ENCODE measurements at places on chromosomes 4 and X.

GRCh38 chrX:133741303-133741702 is 244.1 kb downstream of the GPC3 start:
- DNase-seq, result no peak

DNA sequence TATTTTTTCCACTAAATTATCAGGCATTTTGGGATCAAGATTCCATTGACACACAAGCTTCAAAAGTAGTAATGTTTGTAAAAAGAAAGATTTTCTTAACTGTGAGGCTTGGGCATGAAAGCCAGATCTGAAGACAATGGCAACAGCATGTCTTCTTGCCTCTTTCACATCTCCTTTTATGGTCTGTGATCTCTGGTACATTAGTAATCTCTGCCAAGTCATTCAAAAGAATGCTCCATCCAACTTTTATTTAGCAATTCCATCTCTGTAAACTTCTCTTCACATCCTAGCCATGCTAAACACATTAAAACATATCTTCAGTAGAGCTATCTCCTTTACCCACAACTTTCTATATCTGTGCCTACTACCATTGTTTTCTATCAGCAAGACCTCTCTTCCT is 465.4 kb downstream of the FAT4 start:
- peak; percentile 53 for DNase-seq

DNA sequence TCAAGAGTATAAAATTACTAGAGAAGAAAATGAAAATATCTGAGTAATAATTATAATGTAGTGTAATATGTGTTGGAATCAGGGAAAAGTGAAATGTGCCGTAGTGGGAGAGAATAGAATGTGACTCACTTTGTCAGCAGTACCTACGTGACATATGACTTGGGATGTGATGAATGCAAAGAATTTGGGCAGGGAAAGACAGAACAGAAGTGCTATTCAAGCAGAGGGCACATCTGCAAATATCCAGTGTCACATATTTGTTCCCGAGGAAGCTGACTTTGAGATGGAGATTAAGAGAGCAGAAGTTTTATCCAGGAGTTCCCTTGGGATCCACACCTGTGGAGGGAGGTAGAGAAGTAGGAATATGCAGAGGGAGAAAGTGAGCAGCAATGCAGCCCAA is 69.3 kb upstream of the HS3ST1 start:
- DNase-seq, result no peak

GRCh38 chr4:142142366-142143054 is 506.1 kb downstream of the IL15 start:
- no peak for DNase-seq

DNA sequence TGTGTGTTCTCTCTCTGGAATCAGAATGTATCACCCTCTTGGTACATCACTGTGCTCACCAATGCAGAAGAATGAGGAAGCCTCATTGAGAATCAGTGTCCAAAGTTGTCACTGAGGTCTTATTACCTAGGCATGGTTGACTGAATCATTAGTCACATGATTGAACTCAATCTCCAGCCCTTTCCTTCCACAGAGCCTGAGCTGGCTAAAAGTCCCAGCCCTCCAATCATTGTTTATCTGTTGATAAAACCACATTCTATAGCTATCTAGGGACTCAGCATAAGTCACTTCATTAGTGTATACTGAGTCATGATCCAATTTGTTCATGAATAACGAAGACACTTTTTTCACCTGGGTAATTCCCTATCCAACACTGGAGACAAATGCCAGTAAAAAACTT is 396.8 kb downstream of the TRAM1L1 start:
- DNase-seq, result no peak

DNA sequence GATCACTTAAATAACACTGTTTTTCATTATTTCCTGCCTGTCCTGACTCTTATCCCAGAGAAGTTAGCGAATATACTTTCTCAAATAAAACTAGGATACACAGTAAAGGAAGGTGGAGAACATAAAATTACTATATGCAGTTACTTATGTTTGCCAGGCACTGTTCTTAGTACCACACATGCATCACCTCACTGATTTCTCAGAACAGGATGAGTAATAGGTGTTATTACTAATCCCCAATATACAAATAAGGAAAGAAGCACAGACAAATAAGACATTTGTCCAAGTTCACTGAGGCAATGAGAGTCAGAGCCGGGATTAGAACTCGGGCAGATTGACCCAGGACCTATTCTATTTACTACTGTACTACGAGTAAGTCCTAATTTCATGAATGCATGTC is 91.7 kb downstream of the CORIN start:
- DNase-seq, result no peak

GRCh38 chrX:10102046-10102704 is 54.6 kb upstream of the CLCN4 start:
- no peak for DNase-seq

GRCh38 chrX:45208121-45208856 is 7.6 kb upstream of the DIPK2B start:
- DNase-seq, result no peak

GRCh38 chr4:3530051-3530450 is 2.2 kb downstream of the LRPAP1 start:
- no peak for DNase-seq

GRCh38 chr4:180950377-180950776 is 1292.8 kb upstream of the TENM3 start:
- peak; percentile 9 for DNase-seq

DNA sequence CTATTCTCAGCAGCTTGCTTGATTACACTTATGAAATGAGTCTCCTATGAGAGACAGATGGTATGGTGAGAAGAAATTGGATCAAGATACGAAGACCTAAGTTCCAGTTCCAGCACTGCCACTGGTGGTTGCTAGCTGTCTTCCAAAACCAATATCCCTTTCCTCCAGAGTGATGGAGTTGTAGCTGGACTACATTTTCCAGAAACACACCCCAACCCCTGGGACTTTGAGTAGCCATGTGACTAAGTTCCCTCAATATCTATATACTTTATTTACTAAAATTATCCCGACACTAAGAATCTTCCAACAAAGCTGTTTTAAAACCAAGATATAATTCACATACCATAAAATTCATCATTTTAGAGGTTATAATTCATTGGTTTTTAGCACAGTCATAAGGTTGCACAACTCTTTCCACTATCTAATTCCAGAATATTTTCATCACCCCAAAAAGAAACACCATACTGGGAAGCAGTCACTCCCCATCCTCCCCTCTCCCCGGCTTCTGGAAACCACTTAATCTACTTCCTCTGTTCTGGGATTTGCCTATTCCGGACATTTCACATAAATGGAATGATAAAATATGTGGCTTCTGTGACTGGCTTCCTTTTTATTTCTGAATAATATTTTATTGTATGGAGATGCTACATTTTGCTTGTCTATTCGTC is 118.0 kb downstream of the MANBA start:
- peak; percentile 59 for DNase-seq

DNA sequence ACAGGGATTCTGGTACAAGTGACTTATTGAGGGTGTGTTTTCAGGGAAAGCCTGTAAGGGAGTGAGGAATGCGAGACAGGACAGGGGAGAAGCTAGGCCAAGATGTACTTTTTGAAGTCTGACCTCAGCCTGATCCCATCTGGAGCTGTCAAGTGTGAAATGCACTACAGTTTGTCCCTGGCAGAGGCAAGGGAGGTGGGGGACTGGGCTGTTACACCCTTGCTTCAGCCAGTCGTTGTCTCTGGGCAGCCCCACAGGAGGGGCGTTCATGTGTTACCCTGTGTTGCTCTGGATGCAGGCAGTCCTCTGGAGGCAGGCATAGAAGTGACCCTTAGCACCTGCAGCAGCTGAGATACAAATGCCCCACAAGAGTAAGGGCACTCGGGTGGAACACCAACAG is 25.8 kb downstream of the PPEF1 start:
- no peak for DNase-seq

- DNase-seq, result peak; percentile 44
Measured at GRCh38 chr4:140686796-140687195, 69.4 kb downstream of the TBC1D9 start.

- DNase-seq, result no peak
Measured at GRCh38 chr4:29276150-29276549, 1444.0 kb upstream of the PCDH7 start.

- peak; percentile 67 for DNase-seq
Measured at GRCh38 chrX:19739683-19740082, 147.7 kb downstream of the SH3KBP1 start.

DNA sequence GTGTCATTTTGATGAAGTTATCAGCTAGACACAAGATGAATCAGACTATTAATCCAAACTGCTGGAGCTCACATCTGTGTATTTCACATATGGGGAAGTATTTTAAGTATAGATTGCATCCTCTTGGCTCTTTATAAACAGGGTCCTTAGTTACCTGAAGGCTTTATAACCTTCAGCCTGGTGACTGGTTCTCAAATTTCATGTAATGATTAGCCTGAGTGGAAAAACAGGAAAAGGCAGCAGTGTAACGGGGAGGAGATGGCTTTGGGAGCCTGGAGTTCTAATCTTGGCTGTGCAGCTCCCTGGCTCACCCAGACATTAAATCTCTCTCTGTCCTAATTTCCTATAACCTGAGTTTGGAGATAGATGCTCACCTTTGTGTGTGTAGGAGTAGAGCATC is 103.8 kb upstream of the HPF1 start:
- DNase-seq, result no peak

- DNase-seq, result no peak
Measured at GRCh38 chr4:48766131-48766792, 13.8 kb downstream of the FRYL start.

DNA sequence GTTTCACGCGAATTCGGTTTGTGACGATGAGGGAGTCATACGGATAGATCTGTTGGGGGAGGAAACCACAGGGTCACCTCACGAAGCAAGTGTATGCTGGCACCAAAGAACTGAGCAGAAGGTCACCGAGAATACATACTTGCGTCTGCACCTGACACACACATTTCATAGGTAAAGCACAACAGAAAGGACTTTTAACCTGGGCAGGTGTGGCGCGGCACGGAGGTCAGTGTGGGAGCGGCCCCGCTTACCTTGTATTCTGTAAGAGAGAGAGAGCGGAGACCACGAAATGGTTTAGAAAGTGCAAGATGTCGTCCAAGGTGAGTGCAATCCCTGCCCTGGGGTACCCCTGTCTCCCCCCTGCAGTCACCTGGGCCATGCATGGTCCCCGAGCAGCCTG is 43.6 kb upstream of the AFAP1 start:
- DNase-seq, result no peak

GRCh38 chr4:109462297-109462696 is 28.7 kb downstream of the SEC24B start:
- no peak for DNase-seq

DNA sequence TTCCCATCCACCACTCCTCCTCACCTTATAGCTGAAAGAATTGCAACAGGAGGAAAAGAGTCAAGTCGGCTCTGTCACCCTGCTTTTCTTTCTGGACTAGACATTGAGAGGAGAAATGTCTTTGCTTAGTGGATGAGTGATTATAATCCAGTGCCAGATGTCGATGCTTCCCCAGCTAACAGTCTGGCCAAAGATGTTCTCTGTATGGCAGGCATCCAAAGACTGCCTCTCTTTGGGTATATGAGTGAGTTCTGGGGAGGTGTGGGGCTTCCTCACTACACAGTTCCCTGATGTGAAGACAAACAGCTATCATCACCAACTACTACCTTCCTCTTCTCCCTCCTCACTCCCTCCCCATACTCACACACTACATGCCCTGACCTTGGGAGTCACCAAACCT is 90.9 kb downstream of the COMMD8 start:
- no peak for DNase-seq

DNA sequence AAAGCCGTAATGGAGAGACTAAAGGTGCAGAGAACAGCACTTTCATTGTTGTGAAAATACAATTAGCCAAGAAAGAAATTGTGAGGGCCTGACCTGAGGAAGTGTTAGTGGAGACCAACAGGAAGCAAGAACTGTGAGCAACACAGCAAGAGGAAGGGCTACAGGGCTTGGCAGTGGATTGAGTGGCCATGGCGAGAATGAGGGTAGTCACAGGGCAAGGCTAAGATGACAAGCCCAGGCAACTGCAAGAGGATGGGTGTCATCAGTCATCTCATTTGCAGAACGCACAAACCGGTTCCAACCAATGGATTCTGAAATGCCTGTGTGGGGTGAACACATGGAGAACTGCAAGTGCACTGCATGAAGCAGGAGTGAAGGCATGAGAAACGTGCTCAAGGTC is 3.6 kb downstream of the SLC10A6 start:
- no peak for DNase-seq

DNA sequence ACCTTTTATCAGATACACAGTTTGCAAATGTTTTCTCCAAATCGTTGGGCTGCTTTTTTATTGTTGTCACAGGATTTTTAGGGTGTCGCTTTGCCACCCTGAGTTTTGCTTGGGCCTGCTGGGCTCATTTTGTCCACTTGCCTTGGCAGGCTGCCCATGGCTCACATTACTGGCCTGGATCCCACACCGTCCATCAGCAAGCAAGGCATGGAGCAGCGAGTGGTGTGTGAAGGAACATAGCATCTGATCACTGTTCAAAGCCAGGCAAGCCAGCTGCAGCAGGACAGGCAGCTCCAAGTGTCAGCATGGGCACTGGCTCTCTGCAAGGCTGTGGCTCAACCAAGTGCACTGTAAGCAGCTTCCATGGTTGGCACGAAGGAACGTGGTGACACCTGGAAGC is 261.4 kb upstream of the TECRL start:
- DNase-seq, result no peak

DNA sequence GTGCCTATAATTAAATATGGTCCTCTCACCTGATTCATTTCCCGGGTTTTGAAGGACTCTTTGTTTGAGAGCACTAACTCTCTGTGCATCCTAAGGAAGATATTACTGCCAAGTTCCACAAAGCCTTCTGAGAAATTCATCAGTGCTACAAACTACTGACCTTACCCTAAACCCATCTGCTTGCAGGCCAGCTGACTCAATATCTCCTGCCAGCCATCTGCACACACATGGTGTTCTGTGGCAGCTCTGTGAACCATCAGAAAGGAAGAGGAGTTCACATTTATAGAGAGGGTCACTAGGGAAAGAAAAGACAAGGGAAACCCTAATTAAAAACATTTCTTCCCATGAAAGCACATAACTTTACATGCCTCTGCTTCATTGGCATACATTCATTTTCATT is 156.7 kb downstream of the ATP10D start:
- no peak for DNase-seq

DNA sequence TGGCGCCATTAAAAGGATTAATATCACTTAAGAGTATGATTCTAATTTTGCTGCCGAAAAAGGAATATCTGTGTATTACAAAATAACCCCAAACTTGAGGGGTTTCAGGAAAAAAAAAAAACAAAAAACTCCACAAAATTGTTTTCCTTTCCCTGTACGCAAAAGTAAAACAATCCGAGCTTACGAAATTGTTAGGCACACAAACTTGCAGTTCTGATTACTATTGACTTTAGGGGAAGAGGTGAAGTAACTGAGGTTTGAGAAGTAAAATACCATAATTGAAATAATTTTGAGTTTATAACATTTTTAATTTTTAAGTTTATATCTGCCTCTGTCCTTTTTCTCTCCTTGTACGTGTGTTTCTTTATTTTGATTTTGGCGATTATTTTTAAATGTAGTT is 64.8 kb downstream of the USP9X start:
- no peak for DNase-seq

All from adipocyte (in vitro differentiated cells).